ENCODE measurements at places on chromosomes 7 and 10.

DNA sequence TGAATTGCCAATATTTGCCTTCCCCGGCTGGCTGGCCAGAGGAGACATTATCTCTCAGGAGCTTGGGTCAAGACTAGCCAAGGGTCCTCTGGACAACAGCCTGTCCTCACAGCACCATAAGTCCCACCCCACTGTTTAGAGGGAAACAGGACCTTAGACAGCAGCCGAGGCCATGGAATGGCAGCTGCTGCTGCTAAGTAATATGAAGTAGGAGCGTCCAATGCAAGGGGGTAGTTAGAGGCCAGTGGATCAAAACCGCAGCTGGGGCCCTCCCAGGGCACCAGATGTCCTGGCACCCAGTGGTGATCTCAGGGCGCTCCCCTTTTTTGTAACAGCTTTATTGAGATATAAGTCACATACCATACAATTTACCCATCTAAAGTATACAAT, 12.9 kb upstream of the KCP start:
- DNase-seq: no peak

DNA sequence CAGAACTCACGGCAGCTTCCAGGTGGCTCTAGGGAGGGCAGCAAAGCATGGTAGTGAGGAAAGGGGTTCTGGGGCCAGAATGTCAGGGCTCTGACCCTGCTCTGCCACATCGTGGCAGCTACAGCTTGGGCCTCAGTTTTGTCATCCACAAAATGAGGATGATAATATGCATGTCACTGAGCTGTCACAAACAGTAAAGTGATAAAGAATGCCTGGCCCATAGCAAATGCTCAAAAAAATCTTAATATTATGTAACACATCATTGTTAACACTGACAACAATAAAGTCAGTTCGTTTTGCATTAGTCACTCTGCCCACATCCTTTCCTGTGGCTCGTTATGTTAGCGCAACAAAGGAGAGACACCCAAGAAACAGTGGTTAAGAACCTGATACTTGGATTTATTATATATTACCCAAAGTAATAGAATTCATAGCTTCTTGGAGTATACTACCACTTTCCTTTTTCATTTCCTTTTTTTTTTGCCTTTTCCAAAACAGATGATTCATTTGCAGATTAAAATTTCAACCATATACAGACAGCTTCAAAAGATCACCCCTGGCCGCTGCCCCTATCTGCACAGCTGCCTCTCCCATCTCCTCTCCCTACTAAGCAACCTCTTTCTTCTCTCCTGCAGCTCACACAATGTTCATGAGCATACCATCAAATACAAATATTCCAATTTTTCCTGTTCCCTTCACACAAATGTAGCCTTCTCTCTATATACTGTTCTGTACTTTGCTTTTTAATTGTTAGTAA, 45.5 kb upstream of the DDC start:
- DNase-seq: no peak

DNA sequence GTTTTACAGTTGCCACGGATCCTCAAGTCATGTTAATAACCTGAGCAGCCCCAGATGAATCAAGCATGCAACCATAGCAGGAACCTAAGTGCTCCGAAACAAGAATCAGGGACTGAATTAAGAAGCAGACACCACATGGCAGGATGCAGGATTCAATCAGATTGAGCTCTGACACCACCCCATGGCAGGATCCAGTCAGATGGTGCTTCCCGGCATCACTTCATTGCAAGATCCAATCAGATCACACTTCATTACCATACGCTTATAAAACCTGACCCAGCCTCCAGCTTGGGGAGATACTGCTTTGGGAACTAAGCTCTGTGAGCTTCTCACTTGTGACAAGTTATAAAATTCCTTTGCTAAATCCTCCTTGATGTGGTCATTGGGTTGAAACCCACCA, 55.3 kb downstream of the ABCB4 start:
- no peak for DNase-seq

- DNase-seq: no peak
These were observed 227.1 kb downstream of the ARHGAP12 start for GRCh38 chr10:31701546-31701945.
